ENCODE measurements at places on chromosomes 5 and 9. TPM values are rescaled to one million over a fixed set of nuclear protein-coding genes. Genes with fewer than 3 reads are reported as not detected.
A peak's percentile ranks its signal among the peaks of the same experiment; 100 is the strongest.

Gene ADAMTS13
- 3.6 TPM for total RNA-seq

Gene SURF2
- 13.2 TPM for total RNA-seq

Gene ZDHHC11B
- 14.7 TPM for total RNA-seq

Gene ADCY2
- total RNA-seq = 0.19 TPM

Gene DAPK1
- total RNA-seq = 6.3 TPM

Gene ESM1
- total RNA-seq = 0.19 TPM

GRCh38 chr9:120383999-120384924 is 195.7 kb downstream of the CDK5RAP2 start:
- no peak for DNase-seq

- no peak for DNase-seq
These were observed 219.9 kb upstream of the BRINP1 start for GRCh38 chr9:119588874-119589744.

DNA sequence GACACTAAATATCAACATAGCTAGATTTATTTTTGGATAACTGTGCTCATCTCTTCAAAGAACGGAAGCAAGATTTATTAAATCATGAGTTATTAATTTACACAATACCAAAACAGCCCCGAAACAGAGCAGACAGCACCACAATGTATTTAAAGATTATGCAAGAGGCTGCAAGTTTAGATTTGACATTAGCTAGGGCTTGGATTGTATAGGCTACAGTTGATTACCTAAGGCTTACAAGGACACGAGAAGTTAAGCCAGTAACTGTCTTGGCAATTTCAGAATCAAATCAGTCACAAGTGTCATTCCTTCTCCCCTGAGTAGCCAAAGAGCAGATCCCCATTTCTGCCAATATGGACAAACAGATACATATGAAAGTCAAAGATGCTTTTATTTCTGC is 152.6 kb downstream of the MED27 start:
- no peak for DNase-seq

DNA sequence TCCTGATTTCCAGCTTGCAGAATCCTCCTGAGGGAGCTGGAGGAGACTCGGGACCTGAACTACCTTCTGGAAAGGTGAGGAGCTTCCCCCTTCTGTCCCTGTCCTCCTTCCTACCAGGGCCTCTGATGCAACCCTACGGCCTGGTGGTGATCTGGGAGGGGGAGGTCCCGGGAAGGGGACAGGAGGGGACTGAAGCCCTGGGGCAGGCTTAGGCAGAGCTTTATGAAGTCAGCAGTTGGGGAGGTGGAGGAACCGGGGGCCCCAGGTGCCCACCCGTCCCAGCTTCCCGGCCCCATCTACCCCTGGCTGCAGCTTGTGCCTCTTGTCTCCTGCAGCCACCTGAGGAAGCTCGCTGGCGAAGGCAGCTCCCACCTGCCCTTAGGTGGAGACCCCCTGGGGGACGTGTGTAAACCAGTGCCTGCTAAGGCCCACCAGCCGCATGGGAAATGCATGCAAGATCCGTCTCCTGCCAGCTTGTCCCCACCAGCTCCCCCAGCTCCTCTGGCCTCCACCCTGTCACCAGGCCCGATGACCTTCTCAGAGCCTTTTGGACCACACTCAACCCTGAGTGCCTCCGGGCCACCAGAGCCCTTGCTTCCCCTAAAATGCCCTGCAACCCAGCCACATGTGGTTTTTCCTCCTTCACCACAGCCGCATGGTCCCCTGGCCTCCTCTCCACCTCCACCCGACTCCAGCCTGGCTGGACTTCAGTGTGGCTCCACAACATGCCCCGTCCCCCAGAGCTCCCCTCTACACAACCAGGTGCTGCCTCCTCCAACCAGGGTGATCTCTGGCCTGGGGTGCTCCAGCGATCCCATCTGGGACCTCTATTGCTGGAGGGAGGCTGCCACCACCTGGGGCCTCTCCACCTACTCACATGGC is 2.1 kb downstream of the SPATA31E1 start:
- DNase-seq = no peak

GRCh38 chr9:113997610-113998009 is 80.5 kb downstream of the AMBP start:
- no peak for DNase-seq

DNA sequence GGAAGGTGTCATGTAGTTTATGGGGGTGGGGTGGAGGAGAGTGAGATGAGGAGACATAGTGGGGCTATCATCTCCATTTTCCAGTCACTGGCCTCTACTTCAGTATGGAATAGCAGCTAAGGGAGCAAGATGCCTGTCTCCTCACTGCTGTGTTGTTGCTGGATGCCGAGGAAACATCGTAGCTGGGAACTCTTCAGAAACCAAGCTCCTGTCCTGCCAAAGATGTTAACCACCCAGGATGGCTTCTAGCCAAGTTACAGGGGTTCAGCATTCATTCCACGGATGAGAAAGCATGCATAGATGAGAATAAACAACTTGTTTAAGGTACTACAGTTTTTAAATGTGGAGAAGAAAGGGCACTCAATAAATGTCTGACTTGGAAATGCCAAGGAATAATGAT is 226.5 kb downstream of the ASTN2 start:
- DNase-seq = no peak

GRCh38 chr9:93711002-93711401 is 134.6 kb downstream of the PHF2 start:
- no peak for DNase-seq

DNA sequence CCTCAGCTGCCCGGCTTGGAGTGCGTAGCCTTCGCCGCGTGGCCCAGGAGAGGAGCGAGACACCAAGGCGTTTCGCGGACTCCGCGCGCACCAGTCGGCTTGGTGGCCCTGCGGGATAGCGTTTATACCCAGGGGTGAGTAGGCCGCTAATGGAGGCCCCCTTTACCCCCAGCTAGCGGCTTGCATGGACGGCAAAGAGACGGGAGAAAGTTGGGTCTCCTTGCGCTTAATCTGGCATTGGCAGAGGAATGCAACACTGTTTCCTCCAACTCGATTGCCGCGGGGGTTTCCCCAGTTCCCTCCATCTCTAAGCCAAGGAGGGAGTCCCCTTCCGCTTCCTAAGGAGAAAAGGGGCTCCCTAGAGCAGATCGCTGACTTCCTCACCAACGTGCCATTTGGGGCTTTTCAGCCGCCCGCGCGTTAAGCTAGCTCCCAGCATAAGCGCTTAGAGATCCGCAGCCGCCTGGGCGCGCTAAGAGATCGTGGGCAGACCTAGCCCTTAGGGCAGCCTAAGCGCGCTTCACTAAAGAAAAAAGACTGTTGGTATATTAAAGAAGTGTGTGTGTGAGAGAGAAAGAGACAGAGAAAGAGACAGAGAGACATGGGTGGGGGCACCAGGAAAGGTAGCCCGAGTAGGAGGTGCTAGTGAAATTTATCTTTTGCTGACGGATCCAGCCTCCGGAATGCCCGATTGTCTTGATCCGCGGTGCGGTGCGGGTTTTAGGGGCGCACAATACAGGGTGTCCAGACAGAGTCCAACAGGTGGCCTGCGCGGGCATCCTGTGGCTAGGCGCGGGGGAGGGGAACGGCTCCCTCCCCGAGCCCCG is 597.9 kb upstream of the SGCD start:
- DNase-seq = peak; percentile 66

DNA sequence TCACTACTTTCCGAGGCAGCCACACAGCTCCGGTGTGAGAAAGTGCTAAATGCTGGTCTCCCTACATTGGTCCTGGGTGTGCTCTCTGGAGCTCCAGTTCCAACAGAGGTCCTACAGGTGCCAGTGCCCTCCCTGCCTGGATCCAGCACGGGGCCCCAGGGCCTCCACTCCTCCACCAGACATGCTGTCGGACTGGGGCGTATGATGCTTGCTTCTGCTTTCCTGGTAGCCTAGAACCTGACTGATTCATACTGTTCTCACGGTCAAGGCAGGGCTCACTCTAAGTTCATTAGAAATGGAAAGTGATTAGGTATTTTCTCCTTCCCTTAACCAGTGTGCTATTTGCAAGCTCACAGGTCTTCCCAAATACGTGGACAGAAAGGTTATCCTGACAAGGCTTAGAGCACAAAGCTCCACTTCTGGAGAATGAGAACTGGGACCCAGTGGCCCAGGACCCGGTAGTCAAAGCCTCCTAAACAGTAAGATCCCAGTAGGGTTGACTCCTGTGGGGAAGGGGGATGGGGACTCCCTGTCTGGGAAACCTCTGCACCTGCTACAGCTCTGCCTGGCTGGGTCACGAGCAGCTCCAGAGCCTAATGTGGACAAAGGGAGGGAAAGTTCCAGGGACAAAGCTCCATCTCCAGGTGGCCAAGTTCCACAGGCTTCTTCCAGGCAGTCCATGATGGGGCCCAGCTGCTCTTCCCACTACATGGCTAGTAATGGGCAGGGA is 98.1 kb downstream of the PAX5 start:
- no peak for DNase-seq

DNA sequence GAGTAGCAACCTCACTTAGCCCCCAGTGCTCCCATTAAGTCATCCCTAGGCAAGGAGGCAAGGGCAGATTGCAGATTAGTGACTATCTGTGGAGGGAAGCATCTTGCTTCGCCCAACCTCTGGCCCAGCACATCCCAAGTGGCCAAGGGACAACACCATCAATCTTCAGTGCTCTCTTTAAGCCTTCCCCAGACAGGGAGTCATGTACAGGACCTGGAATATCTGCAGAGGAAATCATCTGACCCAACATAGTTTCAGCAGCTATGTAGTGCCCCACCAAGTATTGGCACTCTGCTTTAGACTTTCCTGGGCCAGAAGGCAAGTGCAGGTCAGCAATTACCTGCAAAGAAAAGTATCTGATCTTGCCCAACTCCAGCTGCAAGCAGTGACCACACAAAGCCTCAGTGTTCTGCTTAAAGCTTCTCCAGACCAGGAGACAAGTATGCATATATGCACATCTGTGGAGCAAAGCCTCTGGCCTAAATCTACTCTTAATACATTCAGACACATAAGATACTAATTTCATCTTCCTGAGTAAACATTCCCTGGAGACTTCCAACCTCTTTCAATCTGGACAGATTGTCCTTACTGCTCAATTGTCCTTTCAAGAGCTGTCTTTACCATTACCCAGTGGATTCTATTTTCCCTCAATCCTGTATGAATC is 224.8 kb upstream of the VLDLR start:
- no peak for DNase-seq

- no peak for DNase-seq
These were observed 43.1 kb upstream of the C6 start for GRCh38 chr5:41256400-41256799.

DNA sequence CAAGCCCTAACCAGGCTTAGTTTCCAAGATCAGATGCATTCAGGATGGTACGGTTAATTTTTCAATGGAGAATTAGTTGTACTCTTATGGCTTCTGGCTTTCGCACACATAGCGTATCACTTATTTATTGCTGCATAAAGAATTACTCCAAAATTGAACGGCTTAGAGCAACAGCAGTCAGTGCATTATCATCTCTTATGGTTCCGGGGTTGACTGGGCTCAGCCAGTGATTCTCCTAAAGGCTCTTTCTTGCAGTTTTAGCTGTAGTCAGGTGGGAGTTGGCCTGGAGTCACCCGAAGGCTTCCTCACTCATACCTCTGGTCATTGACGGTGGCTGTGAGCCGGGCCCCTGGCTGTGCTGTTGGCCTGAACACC is 595 bp upstream of the GRHPR start:
- DNase-seq = no peak

GRCh38 chr5:159330131-159330800 is at the start of gene IL12B:
TSS of gene IL12B (minus strand) at chr5:159330487. CDS start at chr5:159326782, 3,705 bp downstream.
- no peak for DNase-seq

DNA sequence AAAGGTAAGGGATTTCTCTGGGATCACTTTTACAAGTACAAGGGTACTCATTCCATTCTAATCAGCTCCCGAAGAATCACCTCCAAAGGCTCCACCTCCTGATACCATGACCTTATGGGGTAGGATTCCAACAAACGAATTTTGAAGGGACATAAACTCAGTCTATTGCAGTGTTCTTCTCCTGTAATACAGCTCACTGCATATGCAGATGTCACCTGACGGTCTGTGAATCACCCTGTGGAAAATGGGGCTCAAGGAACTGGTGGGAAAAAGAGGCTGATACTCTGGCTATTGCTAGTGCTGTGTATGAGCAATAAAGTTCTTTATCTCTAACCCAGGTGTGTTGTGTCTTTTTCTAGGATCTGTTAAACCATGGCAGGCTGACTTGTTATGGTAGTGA is 42.4 kb upstream of the CCDC112 start:
- no peak for DNase-seq

DNA sequence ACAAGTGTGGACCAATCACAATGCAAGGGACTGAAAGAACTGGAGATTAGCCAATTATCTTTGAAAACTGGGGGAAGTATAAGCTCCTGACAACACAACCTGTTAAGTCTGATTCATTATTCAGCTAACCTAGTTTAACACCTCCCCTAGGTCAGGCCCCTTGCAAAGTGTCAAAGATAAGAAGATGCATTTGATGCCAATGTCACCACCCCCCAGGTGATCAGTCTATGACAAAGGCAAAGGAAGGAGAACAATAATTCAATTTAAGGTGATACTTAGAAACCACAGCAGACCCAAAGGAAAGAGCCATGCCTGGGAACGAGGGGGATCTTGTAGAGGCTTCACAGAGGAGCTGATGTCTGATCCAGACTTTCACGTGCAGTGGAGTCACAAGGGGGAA is 137.9 kb downstream of the FBXL7 start:
- DNase-seq = no peak

All from Right ventricle myocardium inferior (tissue), 1 donor.